NCI-H524 (cell line): ENCODE measurements at places on chromosomes 11 and 22.

GRCh38 chr11:122923302-122923701, 40.7 kb downstream of the JHY start:
- DNase-seq, result no peak

DNA sequence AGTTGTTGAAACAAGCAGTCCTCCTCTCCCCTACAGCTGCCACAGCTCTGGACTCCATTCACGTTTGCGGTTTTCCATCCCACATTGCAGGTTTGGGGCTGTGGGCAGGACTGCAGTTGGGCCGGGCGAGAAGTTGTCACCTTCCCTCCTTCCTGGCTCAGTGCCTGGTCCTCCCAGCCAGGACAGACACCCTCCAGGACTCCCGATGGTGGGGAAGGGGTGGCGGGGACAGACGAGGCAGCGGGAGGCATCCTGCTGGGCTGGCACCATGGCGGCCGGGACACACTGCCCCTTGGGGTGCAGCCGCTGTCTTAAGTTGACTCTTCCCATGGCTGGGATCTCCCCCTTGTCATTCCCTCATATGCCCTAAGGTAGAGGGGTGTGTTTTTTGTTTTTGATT, 615.2 kb downstream of the BRD1 start:
- no peak for DNase-seq

DNA sequence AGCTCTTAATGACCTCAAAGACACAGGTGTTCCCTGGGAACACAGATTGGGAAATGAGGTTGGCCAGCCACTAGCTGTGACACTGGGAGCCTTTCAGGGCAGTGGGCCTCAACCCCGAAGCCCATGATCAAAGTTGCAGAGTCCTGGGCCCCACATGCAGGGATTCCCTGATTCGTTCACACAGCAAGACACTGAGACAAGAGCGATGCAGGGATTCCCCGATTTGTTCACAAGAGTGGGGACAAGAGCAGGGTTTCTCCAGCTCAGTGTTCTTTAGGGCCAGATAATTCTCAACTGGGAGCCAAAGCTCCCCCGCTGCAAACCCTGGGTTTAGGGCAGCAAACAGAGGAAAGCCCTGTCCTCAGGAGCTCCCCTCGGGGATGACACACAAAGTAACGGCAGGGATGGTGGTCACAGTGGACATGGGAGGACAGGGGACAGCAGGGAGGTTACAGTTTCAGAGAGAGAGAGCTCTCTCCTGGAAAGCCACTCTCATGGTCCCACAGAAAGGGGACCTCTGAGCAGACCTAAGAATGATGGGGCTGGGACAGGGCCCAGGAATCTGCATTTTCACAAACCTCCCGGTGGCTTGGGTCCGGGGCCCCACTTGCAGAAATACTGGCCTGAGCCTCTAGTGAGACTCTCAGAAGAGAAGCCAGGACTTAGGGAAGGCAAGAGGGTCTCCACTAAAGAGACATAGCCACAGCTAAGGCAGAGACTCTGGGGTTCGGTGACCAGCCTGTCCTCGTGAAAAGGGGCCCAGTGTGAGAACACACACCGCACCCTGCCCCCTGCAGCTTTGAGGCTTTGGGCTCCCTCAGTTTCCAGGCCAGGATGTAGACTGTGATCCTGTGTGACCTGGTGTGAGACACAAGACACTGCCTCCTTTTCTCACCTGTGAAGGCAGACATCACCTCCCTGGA, 7.4 kb upstream of the GNAZ start:
- DNase-seq, result no peak

GRCh38 chr22:50660306-50660705, 12.3 kb upstream of the SHANK3 start:
- DNase-seq, result no peak

GRCh38 chr11:134068829-134069425, at the start of gene JAM3:
TSS of gene JAM3 (plus strand) at chr11:134069072. CDS start at chr11:134069084, 12 bp downstream.
- peak; percentile 92 for DNase-seq

GRCh38 chr22:23110190-23110921, 31.4 kb downstream of the RSPH14 start:
- peak; percentile 70 for DNase-seq

DNA sequence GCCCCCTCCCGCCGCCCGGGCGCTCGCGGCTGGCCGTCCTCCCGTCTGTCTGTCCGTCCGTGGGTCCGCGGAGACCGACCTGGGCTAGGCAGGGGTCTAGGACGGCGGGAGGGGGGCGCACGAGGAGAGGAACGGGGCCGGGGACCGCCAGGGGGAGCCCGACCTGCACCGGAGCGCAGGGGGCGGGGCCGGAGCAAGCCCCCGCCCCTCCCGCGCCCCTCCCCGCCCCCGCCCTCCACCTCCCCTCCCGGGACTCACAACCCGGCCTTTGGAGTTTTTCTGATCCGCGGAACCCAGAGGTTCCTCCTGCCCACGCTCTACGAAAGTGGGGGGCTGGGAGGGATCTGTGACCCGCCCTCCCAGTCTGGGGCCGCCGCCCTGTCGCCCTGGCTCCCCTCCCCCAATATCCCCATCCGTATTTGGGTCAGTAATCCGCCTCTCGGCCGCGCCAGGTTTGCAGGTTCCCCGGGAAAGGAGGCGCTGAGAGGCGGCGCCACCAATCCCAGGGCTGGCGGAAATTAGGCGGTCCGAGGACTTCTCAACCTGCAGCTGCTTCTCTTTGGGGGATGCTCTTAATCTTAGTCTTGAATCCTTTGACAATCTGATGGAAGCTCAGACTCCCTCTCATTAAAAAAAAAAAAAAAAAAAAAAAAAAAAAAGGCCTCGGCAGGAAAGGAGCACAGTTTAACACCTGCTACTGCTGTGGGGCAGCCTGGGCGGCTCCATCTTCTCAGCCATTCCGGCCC, 925 bp upstream of the KCNJ11 start:
- peak; percentile 91 for DNase-seq

- no peak for DNase-seq
These were observed 380.1 kb downstream of the LARGE1 start for GRCh38 chr22:33539902-33540751.
